Glutamatergic neuron (in vitro differentiated cells): ENCODE measurements at places on chromosomes 7 and 10. TPM values are rescaled to one million over a fixed set of nuclear protein-coding genes. Genes with fewer than 3 reads are reported as not detected.

- no peaks in the 10 kb centered on the region for H3K36me3 ChIP-seq
- peaks cover 12% of the 10 kb centered on the region for H3K4me1 ChIP-seq
- no peak overlapping the region for H3K27ac ChIP-seq
These were observed 13.1 kb downstream of the CNPY1 start for GRCh38 chr7:155533120-155533826.

Gene GPR158
- 2.6 TPM for total RNA-seq

GRCh38 chr7:100195222-100195621 is 17.5 kb downstream of the STAG3 start:
- no peaks in the 10 kb centered on the region for H3K36me3 ChIP-seq
- DNase-seq: no peak
- peaks cover 4% of the 10 kb centered on the region for H3K27me3 ChIP-seq
- no peaks in the 10 kb centered on the region for H3K4me1 ChIP-seq
- no peak overlapping the region for H3K27ac ChIP-seq

DNA sequence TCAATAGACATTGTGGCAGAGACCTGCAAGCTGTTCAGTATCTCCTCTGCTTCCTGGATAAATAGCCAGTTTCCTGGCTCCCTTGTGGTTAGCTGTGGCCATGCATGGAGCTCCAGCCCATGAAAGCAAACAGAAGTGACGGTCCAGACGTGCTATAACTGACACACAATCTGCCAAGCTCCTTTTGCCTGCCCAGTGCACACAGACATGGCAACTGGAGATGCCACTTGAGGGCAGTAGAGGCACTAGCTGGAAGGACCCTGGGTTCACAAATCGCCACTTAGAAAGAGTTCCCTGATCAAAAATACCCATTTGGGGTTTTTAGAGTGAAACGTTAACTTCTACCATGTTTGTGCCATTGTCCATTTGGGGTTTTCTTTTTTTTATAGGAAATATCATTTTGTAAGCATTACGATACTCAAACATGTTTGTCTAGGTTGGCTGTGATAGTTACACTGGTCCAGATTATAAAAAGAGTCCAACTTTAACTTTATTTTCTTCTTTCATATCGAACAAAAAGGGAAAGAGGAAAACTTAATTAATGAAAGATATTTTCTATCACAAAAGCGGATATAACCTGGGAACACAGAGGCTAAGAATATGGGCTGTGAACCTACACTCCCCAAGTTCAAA is 31.3 kb downstream of the KIN start:
- no peak overlapping the region for H3K4me3 ChIP-seq
- no peaks in the 10 kb centered on the region for H3K36me3 ChIP-seq
- no peaks in the 10 kb centered on the region for H3K4me1 ChIP-seq
- peak; percentile 24 for DNase-seq
- no peaks in the 10 kb centered on the region for H3K27me3 ChIP-seq

DNA sequence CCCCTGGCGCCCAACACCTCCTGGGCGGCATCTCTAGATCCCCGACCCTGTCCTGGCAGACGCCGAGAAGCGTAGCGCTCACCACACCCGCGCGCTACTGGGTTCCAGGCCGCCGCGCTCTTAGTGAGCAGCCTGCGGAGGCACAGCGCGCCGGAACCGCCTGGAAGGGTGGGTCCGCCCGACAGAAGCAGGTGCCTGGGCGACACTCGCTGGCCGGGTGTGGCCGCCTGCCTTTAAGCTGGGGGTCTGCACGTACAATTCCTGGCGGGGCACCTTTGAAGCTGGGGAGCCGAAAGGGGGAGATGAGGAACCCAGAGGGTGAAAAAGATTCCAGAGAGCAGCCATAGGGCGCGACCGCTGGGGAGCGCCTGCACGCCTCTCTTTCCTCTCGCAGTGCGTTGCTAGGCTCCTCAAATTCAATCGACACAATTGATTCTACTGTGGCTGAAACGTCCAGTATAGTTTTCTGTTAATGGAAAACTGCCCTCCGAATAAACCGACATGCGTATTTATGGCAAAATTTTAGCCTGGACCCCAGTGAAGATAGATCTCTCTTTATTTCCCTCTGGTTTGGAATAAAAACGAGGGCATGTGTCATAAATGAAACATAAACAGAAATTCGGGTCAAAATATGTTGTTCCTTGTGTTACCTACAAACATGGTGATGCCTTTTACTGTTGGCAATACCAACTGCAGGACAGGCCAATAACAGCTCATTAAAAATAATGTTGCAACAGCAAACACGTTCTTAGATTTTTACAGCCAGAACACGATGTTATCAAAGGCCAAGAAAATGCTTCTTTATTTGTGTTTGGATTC is 4.6 kb downstream of the HMX3 start:
- peaks cover 45% of the 10 kb centered on the region for H3K27me3 ChIP-seq
- H3K27ac ChIP-seq: no peak overlapping the region
- no peaks in the 10 kb centered on the region for H3K36me3 ChIP-seq
- peak overlapping the region; percentile 1 for H3K4me3 ChIP-seq

DNA sequence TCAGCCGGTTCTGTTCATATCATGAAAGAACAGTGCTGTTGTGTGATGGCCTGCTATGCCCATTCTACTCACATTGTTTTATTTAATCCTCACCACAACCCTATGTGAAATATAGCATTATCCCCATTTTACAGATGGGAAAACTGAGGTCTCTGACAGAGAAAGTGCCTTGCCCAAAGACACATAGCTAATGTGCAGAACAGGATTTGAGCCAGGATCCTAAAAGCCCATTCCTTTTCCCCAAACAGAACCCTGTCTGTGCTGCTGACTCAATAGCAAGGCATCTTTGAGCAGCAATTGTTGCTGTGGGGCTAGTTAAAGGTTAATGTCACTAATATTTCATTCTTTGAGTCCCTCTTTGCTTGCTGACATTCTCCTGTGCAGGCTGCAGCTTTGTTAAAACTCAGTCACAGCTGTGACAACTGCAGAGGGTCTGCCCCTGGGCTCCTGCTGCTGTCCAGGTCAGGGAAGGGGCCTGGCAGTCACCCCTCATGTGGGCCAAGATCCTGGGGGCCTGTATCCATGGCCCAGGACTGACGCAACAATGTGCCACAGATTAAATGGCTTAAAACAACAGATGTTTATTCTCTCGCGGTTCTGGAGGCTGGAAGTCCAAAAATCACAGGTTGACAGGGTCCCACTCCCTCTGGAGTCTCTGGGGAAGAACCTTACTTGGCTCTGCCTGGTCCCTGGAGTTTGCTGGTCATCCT is 40.4 kb downstream of the AFAP1L2 start:
- peak overlapping the region; percentile 59 for H3K27ac ChIP-seq
- H3K4me1 ChIP-seq: peaks cover 15% of the 10 kb centered on the region
- peaks cover 5% of the 10 kb centered on the region for H3K36me3 ChIP-seq
- H3K4me3 ChIP-seq: no peak overlapping the region

- peak; percentile 7 for DNase-seq
- H3K27me3 ChIP-seq: peaks cover 43% of the 10 kb centered on the region
- peak overlapping the region; percentile 42 for H3K4me3 ChIP-seq
- H3K27ac ChIP-seq: peak overlapping the region; percentile 77
- peaks cover 5% of the 10 kb centered on the region for H3K36me3 ChIP-seq
These were observed 26.7 kb downstream of the EBF3 start for GRCh38 chr10:129937351-129937751.

Gene PPP1R17
- 657 TPM for total RNA-seq

Gene KIAA1549
- 40.2 TPM for total RNA-seq

DNA sequence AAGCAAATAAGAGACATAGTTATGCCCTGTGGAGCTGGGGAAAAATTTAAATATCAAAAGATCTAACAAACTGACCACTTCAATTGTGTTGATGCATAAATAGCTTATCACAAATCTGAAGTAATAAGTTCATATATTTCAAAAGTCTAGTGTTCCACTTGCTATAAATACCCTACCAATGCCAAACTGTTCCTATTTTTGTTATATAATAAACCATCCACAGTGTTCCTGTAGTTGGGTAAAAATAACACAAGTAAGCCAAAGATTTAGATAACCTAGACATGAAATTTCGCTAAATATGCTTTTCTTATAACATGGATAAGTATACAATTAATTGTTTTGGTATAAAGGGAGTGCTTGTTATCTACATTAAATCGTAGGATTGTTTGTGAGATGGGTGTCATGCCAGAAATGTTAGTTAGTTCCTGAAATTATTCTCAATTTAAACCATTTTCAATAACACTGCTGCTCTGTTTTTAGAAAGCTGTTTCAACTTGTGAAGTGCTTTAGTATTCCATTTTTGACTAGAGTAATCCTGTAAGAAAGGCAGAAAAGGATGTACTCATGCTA is 85.5 kb downstream of the CACNA2D1 start:
- peak overlapping the region; percentile 27 for H3K4me3 ChIP-seq
- no peak for DNase-seq
- H3K27me3 ChIP-seq: peaks cover 2% of the 10 kb centered on the region
- no peaks in the 10 kb centered on the region for H3K36me3 ChIP-seq

- H3K36me3 ChIP-seq: no peaks in the 10 kb centered on the region
- DNase-seq: no peak
- H3K27me3 ChIP-seq: peaks cover 6% of the 10 kb centered on the region
These were observed 3.6 kb downstream of the HERPUD2 start for GRCh38 chr7:35691366-35691765.

DNA sequence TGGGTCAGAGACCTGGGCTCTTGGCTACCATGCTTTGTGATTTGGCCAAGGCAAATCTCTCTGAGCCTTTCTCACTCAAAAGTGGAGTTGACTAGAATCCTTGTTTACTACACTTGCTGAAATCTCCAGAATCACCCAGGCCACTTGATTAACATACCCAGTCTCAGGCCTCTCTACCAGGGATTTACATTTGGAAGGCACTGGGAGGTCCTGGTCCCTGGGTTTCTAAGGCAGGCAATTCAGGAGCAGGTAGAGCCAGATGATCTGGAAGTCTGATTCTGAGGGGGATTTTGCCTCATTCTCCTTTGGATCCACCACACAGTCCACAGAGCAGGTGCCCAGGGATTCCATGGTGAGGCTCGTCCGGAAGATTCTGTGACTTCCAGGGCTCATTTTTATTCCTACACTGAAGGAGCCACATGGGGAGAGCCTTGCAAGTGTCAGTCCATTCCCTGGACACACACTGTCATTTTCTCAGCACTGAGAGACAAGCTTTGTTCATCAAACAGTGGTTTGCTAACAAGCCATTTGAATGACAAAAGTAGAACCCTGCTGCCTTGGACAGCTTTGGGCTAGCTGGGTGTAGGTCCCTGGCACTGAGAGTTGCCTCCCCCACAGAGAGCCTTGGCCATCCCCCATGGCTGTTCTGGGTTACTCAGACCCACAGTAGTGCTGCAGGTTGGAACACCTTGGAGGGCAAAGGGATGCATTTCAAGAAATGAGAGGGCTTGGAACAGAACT is 74.2 kb downstream of the NOC3L start:
- no peaks in the 10 kb centered on the region for H3K27me3 ChIP-seq

Gene NEURL1
- total RNA-seq: 3.1 TPM

Gene PLAU
- 0.59 TPM for total RNA-seq

- no peak for DNase-seq
- H3K4me3 ChIP-seq: peak overlapping the region; percentile 72
- no peaks in the 10 kb centered on the region for H3K36me3 ChIP-seq
- peaks cover 18% of the 10 kb centered on the region for H3K27me3 ChIP-seq
- H3K4me1 ChIP-seq: no peaks in the 10 kb centered on the region
These were observed 34.0 kb upstream of the SFTPD start for GRCh38 chr10:79982861-79983260.

DNA sequence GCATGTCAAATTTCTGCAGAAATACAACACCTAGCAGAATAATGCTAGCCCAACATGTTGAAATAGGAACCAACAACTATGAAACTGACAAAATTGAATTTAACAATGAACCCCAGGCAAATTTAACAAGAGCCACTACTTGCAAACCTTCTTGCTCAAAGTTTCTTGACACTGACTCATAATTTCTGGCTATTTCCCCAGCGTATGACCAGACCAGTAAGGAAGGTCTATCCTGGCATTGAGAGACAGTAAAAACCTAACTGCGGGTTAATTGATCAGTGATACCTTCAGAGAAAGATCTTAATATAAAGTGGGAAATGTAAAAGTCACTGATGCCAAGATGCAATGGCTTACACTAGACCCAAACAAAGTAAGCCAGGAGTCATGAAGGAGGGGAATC is 510.1 kb downstream of the ARL4A start:
- H3K4me1 ChIP-seq: no peaks in the 10 kb centered on the region
- H3K4me3 ChIP-seq: no peak overlapping the region
- DNase-seq: no peak

DNA sequence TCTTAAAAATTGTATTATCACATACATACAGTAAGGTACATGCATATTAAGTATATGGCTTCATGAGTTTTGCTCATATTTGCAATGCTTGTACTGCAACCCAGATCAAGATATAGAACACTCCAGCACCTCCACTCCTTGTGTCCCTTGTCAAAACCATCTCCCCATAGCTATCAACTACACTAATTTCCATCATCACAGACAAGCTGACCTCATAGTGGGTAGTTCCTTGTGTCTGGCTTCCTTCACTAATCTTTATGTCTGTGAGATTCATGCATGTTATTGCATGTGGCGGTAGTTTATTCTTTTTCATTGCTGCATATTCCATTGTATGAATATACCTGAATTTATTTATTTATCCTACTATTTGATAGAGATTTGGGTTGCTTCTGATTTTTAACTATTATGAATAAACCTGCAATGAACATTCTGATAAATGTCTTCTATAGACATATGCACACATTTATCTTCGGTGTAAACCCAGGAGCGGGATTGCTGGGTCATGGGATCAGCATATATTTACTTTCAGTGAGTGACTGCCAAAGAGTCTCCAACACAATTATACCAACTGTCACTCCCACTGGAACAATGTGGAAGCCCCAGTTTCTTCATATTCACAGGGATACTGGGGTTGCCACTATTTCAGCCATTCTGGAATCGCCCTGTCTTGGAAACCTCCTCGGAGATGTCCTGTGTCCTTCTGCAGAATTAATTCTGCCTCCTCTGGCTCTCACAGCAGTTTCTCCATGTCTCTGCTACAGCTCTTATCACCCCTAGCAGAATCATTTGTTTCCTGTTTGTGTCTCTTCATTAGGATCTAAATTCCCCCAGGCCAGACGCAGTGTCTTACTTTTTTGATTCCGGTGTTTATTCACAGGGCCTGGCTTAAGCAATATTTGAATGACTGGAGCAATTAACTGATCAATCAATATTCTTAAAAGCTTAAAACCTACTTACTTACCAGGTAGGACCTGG is 14.7 kb upstream of the ADAM12 start:
- peaks cover 3% of the 10 kb centered on the region for H3K27me3 ChIP-seq
- H3K27ac ChIP-seq: no peak overlapping the region
- H3K36me3 ChIP-seq: peaks cover 3% of the 10 kb centered on the region

DNA sequence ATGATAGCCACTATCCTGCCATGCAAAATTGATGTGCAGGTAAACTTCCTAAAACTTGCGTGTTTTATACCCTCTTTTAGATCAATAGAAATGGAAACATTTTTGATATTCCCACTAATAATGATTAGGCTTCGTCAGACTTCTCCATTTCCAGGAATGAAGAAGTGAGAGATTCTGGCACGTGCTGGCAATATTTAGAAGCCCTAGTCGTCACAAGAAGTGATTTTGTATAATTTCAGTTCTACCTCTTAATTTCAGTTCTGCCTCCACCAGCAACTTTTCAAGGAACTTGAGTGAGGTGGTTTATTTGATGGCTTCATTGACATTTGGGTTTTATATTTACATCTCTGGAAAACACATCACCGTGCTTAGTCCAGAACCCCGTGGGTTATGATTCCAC is 61.9 kb downstream of the MRC1 start:
- no peak overlapping the region for H3K4me3 ChIP-seq
- H3K27me3 ChIP-seq: no peaks in the 10 kb centered on the region
- H3K36me3 ChIP-seq: no peaks in the 10 kb centered on the region
- H3K27ac ChIP-seq: no peak overlapping the region
- DNase-seq: no peak
- H3K4me1 ChIP-seq: no peaks in the 10 kb centered on the region
